ENCODE measurements at places on chromosomes 5 and 9.

DNA sequence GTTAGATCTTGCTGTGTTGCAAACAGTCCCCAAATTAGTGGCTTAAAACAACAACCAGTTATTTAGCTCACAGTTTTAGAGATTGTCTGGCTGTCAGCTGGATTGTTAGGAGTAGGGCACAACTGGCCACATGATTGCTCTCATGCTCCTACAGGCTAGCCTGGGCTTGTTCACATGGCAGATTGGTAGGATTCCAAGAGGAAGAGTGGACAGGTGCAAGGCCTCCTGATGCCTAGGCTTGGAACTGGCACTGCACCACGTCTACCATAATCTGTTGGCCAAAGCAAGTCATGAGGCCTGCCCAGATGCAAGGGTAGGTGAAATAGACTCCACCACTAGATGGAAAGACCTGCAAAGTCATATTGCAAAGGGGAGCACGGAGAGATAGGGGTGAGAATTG lies 76.4 kb downstream of the ACER2 start:
- DNase-seq, result no peak

DNA sequence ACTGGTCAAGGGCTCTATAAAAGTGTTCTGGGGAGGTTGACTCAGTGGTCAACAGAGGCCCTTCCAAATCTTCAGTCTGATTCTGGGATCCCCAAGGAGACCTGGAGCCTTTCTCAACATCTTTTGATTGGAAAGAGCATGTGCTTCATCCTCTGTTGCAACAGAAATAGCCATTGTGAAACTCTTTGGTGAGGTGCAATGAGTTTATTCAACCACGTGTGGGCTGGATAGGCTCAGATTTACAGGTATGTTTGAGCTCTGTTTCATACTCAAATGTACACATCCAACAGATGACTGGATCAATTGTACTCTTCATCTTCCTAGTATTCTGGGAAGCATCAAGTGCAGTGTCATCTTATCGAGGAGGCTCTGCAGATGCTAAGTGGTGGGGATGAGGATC lies 60.5 kb downstream of the CTSL start:
- no peak for DNase-seq

GRCh38 chr9:16725066-16725465 lies 145.4 kb downstream of the BNC2 start:
- DNase-seq, result no peak

- no peak for DNase-seq
These were observed 20.6 kb downstream of the TMEM174 start for GRCh38 chr5:73193592-73193991.

- no peak for DNase-seq
These were observed 153.0 kb downstream of the DENND1A start for GRCh38 chr9:123776708-123777537.

- DNase-seq, result no peak
These were observed 72.1 kb upstream of the GRAMD2B start for GRCh38 chr5:126351153-126351552.

- DNase-seq, result no peak
These were observed 5.8 kb upstream of the CARNMT1 start for GRCh38 chr9:75033791-75034473.

DNA sequence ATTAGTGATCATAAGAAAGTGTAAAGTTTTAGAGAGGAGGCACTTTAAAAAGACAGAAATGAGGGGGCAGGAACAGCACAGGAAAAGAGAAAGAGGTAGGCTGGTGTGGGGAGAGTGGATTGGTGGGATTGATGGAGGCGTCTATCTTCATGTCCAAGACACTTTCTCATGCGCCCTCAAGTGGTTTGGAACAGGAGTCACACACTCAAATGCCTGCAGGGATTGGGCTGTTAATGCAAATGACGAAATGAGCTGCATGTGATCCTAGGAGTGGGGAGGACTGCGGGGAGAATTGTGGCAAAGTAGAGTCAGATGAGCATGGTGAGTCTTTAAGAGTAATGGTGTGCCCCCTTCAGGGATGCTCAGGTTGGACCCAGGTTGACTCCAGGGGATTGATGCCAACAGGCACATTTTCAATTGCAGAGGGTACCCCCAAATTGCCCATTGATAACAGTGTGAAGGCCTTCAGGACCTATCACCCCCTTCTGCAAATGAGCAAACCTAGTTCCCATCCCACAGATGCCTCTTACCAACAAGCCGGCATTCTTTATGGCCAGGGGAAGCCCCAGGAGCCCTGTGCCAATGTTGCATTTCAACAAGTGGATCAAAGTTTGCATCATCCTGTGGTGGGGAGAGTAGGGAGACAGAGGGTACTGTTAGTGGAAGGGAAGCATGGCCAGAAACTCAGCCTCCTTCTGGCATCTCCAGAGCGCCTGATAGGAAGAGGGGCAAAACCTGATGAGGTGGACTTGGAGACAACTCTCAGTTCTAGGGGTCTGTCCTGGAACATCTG lies 5.3 kb downstream of the SLC36A3 start:
- DNase-seq, result no peak

- no peak for DNase-seq
These were observed 515.6 kb downstream of the CCDC171 start for GRCh38 chr9:16068476-16068875.

DNA sequence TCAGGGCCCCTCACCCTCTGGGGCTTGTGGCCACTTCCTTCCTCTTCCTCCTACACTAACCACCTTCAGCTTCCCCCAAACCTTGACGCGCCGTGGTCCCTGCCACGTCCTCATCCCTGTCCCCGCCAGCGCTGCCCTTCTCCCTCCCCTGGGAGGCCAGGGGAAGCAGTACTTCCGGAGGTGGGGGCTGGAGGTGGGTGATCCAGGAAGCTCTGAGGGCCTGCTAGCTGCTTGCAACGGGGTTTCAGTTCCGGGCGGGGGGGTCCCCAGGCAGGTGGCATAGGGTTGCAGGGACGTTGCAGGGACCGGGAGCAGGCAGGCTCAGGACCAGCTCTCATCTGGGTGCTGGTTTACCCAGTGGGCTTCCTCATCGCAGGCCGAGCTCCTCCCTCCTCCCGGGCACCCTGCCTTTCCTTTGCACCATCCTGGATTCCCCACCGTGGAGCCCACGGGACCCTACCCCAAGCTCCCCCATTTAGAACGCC lies 70.0 kb downstream of the RXRA start:
- no peak for DNase-seq

Measured in ascending aorta (tissue), 2 donors.